ENCODE measurements at places on chromosomes 7 and 10.

DNA sequence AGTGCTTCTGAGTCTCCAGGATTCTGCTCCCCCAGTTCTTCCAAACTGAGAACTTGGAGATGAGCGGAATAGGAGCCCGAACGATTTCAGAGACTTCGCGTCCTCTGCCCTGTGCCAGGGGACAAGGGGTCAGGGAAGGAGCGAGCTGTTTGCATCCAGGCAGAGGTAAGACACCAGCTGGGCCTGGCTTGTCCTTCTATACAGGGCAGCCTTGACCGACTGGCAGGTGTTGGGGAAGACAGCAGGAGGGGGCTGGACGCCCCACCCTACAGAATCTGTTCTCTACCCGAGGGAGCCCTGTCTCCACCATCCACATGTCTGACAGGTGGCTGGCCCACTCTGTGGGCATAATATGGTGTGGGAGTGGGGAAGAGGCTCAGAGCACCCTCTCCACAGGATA, 7.1 kb downstream of the SPOCK2 start:
- no peak for DNase-seq

- no peak for DNase-seq
Observed at GRCh38 chr10:110762849-110763211, 108.9 kb upstream of the PDCD4 start.

- DNase-seq, result no peak
Observed at GRCh38 chr10:108392286-108392685, 1227.8 kb upstream of the SORCS1 start.

- no peak for DNase-seq
Observed at GRCh38 chr10:35700487-35700882, 58.4 kb upstream of the FZD8 start.

GRCh38 chr7:100400041-100400440, 26.8 kb downstream of the PILRA start:
- no peak for DNase-seq
